ENCODE measurements at places on chromosomes 13 and 19.

GRCh38 chr13:19382111-19382510, 179.2 kb downstream of the TPTE2 start:
- DNase-seq: no peak

DNA sequence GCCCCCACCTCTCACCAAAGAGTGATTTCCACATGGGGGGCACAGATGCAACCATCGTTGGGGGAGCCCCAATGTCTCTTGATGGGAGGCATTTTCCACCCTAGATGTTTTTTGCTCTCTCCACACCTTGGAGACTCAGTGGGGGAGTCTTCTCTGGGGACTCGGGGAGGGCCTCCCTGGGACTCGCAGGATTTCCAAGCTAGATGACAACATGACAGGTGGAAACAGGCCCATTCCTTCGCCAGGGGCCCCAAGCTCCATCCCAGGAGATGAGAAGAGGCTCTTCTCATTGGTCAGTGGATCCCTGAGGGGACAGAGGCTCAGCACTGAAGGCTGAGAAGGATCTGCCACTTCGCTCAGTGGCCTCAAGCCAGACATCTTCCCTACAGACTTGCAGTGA, 12.7 kb upstream of the KIR2DL4 start:
- DNase-seq: no peak

GRCh38 chr13:39273953-39274738, 235.9 kb downstream of the NHLRC3 start:
- DNase-seq: peak; percentile 19

GRCh38 chr13:25319771-25320170, 18.3 kb downstream of the NUP58 start:
- no peak for DNase-seq

GRCh38 chr19:15433519-15434069, 14.8 kb upstream of the AKAP8L start:
- DNase-seq: no peak

- DNase-seq: no peak
These were observed 6.2 kb downstream of the PDE4C start for GRCh38 chr19:18219911-18220631.

- DNase-seq: no peak
These were observed 28.4 kb upstream of the SOHLH2 start for GRCh38 chr13:36242761-36243160.

GRCh38 chr13:46903748-46904147, 6.9 kb upstream of the HTR2A start:
- DNase-seq: no peak

DNA sequence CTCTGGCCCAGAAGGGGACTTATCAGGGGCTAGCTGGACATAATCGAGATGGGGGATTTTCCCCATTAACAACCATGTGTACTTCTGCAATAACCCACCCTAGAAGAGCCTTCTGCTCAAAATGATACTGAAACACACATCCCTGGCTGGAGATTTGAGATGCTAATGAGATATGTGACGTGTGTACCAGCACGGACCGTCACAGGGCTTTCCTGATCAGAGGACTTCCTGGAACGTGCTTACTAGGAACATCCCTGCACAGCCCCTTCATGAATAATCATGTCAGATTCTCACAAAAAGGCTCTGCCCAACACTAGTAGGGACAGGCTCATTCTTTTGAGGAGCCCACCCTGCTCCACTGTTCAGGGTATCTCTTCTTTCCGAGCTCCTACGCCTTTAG, 6.5 kb upstream of the ERVV-1 start:
- DNase-seq: no peak

GRCh38 chr19:47417107-47417745, 2.1 kb downstream of the MEIS3 start:
- no peak for DNase-seq

All from MG63 (cell line).